MV-4-11 (cell line): ENCODE measurements at places on chromosomes 11 and 22.

DNA sequence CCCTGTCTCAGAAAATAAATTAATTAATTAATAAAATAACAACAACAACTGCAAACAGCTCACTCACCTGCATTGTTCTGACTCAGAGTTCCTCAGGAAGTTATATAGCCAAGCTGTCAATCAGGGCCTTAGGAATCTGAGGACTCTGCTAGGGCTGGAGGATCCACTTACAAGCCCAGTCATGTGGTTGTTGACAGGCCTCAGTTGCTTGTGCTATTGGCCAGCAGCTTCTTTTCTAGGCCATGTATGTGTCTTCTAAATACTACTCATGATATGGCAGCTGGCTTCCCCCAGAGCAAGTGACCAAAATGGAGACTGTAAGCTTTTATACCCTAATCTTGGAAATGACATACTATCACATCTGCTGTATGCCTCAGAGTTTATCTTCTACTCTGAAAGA lies 20.8 kb upstream of the ATP5MG start:
- DNase-seq, result no peak

DNA sequence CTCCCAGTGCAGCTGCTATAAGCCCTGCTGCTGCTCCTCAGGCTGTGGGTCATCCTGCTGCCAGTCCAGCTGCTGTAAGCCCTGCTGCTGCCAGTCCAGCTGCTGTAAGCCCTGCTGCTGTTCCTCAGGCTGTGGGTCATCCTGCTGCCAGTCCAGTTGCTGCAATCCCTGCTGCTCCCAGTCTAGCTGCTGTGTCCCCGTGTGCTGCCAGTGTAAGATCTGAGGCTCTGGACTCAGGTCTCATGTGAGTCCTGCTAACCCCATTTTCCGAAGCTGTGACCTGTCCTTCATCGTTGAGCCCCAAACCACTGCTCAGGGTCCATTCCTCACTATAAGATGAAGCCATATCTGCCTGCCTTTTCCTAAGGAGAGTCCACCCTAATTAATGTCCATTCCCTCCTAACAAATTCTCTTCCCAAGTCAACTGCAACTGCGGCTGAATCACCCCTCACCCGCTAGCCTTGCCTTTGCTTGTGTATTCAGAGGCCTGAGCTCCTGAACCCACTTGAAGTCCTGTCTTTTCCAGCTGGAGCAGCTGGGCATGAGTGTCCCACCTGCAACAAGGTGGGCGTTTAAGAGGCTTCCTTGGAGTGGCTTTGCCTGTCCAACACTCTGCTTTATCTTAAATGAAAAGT lies 626 bp downstream of the KRTAP5-7 start:
- no peak for DNase-seq

GRCh38 chr22:48931452-48931851 lies 896.2 kb downstream of the BRD1 start:
- no peak for DNase-seq

DNA sequence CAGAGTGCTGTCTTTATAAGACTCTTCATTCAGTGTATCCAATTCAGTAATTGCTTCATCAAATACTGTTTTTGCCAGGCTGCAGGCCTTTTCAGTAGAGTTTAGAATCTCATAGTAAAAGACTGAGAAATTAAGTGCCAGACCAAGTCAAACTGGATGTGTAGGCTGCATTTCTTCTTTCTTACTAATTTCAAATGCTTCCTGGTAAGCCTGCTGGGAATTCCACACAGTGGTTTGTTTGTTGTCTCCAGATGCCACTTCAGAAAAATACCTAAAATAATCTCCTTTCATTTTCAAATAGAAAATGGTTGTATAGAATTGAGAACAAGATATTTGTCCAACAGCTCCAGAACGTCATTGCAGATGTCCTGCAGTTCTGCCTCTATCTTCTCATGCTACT lies 34.7 kb downstream of the LDHAL6A start:
- DNase-seq, result no peak

DNA sequence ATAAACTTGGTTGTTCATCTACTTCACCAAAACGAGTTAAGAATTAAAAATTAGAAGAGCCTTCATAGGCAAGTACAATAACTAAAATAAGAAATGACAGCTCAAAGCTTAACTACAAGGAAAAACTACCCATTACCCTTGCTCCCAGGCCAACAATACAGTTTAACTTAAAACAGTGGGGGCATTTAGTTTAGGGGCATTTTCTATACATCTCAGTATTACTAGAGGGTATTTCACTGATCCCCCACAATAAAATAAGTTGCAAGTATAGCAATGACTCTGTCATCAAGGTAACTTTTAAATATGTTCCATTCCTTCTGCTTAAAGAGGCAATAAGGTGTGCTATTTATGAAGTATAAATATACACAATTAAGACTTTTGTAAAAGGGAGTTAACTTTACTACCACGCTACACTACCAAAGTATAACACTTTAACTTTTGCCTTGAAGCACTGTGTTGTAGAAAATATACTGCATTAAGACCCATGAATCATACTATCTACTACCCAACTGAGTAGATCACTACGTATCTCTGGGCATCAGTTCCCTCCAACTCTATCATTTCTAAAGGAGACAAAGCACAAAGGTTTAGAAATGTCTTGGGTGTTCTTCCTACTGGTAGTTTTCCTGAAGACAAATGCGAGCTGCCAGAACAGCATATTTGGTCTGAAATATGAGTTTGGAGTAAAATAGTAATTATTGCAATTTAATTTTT lies 29.8 kb downstream of the CHORDC1 start:
- DNase-seq, result no peak

GRCh38 chr11:56152333-56152732 lies 7.8 kb downstream of the OR8K5 start:
- no peak for DNase-seq

- no peak for DNase-seq
Measured at GRCh38 chr22:43400449-43400848, 11.4 kb upstream of the MPPED1 start.

GRCh38 chr11:134731213-134731961 lies 319.3 kb upstream of the B3GAT1 start:
- DNase-seq, result no peak

DNA sequence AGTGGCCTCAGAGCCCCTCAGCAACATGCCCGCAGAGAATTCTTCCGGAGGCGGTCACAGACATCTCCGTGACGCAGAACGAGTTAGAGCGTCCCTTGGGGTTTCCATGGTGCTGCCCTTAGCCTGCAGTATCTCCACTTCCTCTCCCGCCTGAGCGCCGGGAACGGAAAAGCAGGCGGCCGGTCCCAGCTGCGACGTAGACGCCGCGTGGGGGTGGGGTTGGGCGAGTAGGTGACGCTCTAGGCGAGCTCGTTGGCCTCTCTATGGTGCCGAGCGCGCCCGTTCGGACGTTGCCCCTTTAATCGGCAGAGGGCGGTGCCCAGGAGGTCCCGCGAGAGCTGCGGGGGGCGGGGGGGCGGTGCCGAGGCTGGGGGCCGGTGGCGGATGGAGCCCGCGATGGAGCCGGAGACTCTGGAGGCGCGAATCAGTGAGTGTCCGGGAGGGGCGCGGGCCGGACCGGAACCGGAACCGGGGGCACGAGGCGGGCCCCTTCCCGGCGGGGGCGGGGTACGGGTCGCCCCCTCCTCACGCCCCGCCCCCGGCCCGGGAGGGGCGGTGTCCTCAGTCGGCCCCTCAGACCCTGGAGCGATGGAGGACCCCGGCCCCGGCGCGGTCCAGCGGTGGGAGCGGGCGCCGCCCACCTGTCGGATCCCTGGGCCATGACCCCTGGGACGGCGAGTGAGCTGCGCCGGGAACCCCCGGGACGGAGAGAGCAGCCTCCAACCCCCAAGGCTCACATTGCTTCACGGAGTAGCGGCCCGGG lies at the start of gene GGA1:
Gene GGA1, plus strand, starts transcription at position 358 of the 763 bp plus-strand sequence. Its CDS starts 27 bp downstream, at position 385.
- peak; percentile 99 for DNase-seq

- no peak for DNase-seq
Measured at GRCh38 chr11:85827748-85828639, 17.1 kb upstream of the SYTL2 start.

GRCh38 chr11:95035316-95035715 lies 10.3 kb downstream of the KDM4E start:
- no peak for DNase-seq

GRCh38 chr11:1339066-1339675 lies 29.7 kb upstream of the TOLLIP start:
- peak; percentile 33 for DNase-seq

GRCh38 chr22:35559354-35560005 lies 18.8 kb downstream of the RASD2 start:
- no peak for DNase-seq

DNA sequence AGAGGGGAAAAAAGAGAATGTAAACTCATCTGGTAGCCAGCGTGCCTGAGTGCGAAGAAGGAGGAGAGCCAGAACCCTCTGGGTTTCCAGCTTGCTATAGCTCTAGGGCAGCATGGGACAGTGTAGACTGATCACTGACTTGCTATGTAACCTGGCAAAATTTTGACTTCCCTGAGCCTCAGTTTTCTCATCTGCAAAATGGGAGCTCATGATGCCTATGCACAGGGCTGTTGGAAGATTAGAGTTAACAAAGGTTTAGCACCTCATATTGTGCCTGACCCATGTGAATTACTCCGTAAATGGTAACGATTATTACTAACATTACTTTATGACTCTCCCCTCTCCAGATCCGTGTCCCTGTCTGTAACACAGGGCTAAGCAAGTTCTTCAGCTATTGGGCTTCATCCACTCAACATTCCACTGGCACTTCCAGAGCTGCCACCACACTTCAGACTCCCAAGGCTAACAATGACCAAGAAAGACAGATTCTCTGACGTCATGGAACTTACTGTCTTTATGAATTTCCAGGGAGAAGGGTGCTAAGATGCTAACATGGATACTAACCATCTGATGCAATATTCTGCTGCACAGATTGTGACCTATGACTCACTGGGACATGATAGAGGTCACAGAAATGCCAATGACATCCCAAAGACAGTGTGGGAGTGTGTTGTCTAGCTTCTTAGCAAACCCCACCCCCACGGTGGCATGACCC lies 195.2 kb downstream of the TRIM29 start:
- DNase-seq, result no peak

DNA sequence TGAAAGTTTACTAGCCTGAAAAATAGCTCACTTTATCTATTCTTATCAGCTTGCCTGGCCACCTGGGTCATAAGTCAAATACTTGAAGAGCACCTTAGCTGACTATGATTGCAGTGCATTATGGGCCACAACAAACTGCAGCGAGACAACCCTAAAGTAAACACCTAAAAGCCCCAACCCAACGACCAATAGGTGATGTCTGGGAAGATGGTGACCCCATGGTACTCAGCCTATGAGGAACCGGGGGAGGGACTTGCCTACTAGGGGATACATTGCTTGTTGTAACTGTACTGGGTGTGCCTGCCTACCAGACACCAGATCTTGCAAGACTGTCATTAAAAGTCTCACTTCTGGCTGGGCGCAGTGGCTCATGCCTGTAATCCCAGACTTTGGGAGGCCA lies 35.6 kb upstream of the APOBEC3A start:
- DNase-seq, result no peak

DNA sequence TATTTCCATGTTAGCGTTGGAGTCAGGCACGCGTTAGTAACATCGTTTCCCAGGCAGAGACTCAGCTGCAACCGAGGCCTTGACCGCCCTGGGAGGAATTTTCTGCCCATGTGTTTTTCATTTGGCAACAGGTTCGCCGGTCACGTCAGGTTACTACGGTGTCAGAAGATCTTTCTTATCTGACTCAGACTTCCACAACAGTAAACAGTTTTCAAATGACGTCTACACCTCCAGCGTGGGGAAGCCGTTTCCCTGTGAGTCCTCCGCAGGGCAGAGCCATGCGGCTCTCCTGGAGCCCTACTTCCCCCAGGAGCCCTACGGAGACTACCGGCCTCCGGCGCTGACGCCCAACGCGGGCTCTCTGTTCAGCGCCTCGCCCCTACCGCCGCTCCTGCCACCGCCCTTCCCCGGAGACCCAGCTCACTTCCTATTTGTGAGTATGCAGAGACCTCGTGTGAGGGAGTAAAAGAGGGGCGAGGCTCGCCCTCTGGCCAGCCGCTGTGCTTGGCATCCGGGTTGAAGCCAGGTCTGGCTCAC lies 14.3 kb upstream of the POU2AF3 start:
- no peak for DNase-seq

DNA sequence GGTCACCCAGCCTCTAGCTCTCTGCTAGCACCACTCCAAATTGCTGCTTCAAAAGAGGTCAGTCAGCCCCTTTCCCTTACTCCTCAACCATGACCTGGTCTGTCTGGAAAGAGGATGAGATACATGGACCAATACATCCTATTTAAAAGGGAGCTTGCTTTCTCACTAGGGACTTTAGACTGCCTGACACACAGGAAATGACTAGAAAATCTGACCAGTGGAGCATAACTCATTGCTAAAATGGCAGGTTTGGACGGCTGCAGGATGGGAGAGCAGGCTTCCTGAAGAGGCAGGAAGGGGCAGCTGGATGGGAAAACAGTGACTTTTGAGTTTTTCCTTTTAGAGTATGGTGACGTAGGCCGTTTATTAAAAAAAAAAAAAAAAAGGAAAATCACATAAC lies 25.3 kb downstream of the STIM1 start:
- no peak for DNase-seq

DNA sequence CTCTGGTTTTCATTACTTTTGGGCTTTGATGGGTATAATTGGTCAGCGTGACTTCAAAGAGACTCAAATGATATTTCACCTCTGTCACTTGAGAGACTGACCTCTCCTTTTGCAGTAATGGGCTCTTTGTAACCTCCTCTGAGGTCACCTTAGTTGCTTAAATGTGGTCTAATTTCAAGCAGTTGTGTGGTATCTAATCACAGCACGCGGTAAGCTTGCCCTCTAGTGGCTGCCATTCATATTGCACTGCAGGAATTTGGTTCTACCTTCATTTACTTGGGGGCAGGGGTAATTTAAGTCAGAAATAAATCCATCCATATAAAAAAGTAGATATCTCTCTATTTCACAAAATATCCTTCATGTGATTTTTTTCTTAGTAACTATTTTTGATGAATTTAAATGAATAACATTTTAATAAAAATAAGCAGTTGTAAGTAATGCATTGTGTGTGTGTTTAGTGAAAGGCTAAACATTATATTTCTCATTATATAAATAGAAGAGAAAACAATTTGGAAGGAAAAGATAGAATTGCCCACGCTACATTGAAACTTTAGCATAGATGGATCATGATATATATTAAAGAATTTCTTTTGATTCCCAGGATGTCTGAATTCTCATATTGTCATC lies 55.0 kb upstream of the ANO3 start:
- DNase-seq, result peak; percentile 37
